ENCODE measurements at places on chromosomes 11 and 22.

DNA sequence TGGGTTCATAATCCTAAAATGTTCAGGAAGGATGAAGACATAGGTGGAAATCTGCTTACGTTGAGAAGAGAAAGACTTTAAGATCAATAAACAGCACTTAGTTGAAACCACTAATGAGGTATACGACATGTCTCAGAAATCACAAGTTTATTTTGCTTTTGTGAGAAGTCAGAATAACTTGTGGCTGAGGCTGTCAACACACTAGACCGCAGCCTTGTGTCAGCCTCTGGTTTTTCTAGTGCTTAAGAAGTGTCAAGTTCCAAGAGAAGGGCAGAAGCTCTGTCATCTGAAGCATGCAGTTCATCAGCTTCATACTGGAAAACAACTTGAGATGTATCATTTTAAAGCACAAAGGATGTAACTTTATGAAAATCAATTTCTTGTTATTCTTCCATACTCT, 420.9 kb downstream of the METTL15 start:
- DNase-seq = no peak

DNA sequence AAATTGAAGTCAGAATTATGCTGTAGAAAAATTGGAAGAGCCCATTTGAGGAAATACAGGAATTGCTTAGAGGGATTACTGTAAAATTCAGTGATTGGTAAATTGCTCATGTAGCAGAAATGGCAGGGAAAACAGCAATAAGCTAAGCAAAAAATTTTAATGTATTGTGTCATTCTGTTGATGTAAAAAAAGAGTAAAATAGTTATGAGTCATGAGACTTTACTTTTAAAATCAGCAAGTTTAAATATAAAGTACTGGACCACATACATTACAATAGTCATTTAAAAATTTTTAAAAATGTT, 10.4 kb downstream of the PDHX start:
- DNase-seq = no peak

- DNase-seq = no peak
These were observed 701 bp downstream of the DIXDC1 start for GRCh38 chr11:111937844-111938243.

GRCh38 chr22:44191036-44191454, 10.3 kb downstream of the PARVG start:
- DNase-seq = peak; percentile 39

GRCh38 chr11:17878743-17879142, 134.1 kb downstream of the SERGEF start:
- DNase-seq = no peak

DNA sequence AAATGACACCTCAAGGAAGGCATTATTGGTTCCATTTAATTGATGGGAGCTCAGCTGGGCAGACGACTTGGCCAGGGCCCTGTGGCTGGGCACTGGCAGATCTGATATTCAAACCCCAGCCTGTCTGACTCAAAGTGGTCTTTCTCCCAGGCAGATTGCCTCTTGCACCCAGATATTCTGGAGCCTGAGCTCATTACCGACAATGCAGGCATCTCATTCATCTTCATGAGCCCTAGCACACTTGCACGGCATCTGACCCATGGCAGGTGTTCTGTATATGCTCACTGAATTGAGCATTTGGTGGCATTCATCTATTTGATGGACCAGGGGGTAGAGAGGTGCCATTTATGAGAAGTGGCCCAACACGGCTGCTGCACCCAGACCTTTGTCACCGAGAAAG, 193.1 kb downstream of the DSCAML1 start:
- DNase-seq = no peak

- no peak for DNase-seq
These were observed 25.5 kb upstream of the PDGFB start for GRCh38 chr22:39270280-39270679.
